Femur (tissue), 1 donor: ENCODE measurements at places on chromosomes 1 and 21.
A peak's percentile ranks its signal among the peaks of the same experiment; 100 is the strongest.

DNA sequence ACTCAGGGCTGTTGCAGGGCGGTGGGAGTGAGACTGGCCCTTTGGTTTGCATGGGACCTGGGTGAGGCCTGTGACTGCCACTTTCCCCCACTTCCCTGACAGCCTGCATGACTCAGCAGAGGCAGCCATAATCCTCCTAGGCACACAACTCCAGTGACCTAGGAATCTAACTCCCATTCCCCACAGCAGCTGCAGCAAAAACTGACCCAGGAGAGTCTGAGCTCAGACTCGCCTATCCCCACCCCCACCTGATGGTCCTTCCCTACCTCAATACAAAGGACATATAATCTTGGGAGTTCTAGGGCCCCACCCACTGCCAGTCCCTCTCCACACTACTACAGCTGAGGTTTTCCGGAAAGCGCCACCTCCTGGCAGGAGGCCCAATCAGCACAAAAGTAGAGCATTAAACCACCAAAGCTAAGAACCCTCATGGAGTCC is 26.7 kb downstream of the NDC1 start:
- no peak for DNase-seq

DNA sequence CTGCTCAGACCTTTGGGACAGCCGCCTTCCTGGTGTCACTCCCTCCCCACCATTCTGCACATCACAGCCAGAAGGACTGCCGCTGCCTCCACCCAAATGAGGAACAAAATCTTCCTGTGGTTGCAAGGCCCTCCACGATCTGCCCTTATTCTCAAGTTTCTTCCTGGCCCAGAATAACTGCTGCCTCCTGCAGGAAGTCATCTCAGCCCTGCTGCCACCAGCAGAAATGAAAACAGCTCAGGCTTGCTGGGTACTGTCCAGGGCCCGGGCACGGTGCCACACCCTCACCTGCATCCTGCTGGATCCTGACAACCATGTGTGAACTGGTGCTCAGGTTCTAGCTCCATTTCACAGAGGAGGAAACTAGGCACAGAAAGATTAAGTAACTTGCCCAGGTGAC is 2.8 kb downstream of the CLDN19 start:
- DNase-seq = no peak

DNA sequence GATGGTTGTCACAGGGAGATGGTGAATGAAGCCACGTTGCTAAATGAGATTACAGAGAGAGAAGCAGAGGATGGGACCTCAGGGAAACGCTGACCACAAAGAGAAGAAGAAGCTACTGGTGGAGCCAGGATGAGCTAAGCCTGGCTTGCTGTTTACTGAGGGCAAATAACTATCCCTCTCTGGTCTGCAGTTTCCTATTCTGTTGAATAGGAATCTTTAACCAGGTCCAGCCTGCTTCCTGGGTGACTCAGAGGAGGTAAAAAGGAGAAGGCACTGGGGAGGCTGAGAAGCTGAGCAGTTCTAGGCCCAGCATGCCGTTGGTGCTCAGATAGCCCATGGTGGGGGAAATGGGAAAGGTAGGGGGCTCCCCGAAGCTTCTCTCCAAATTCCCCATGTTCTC is 29.6 kb downstream of the DMBX1 start:
- no peak for DNase-seq

- peak; percentile 75 for DNase-seq
These were observed 1.5 kb downstream of the HIPK1 start for GRCh38 chr1:113930499-113931161.

DNA sequence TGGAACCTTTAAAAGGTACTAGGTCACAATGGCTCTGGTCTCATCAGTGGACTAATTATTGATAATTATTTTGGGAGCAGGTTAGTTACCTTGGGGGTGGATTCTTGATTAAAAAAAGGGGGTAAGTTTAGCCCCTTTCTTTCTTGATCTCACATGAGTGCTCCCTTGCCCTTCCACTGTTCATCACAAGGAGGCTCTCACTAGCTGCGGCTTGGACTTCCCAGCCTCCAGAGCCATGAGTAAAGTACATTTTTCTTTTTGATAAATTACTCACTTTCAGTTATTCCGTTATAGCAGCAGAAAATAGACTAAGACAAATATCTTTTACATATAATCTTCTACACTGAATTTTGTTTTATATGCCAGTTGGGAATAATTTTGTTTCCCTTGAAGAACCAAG is 254.8 kb upstream of the DEPDC1 start:
- DNase-seq = no peak

GRCh38 chr1:8384088-8384487 is 66.2 kb downstream of the SLC45A1 start:
- DNase-seq = no peak

DNA sequence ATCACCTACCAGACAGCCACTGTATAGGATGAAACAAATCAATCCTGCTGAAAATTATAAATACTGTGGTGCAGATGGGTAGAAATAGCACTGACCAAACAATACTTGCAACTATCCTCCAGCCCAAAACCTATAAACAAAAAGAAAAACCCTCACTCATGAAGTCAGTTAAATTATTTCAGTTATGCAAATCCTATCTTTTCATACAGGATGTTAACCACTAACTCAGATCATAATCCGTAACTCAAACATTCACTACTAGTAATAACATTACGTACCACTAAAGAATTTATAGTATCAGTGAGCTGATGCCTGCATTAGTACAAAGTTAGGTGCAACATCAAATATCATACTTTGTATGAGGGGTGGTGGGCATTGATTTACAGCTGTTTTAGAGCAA is 2.6 kb downstream of the NDC1 start:
- DNase-seq = no peak
